NCI-H524 treated with DMSO at 0.1 percent for 48 hours (cell line): ENCODE measurements at places on chromosomes 5 and 9.

DNA sequence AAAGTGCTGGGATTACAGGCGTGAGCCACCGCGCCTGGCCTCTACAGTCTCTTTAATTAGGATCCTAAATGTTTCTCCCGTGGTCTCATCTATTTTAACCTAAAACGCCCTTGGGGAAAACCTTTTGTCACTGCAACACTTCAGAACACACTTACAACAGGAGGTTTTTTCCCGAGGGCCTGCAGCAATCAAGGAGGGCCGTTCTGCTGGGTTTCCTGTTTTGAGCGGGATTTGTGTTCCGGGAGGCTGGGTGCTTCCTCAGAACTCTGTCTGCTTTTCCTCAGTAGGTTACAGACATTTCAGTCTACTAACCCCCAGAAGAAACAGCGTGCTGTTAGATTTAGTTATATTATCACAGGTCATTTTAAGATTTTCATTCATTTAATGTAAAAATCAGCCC is 65.4 kb upstream of the IRX4 start:
- DNase-seq: no peak

DNA sequence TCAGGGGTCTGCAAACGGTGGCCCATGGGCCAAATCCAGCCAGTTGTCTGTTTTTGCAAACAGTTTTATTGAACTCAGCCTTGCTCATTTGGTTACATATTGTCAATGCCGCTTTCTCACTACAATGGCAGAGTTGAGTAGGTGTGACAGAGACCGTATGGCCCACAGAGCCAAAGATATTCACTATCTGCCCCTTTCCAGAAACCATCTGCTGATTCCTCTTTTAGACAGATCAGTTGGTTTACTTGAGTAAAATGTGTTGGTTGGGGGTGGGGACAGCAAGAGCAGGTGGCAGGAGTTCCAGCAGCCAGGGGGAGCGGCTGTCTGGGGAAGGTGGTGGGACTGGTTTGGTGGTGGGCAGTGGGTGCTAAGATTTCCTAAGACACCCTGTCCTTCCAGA is 54.8 kb downstream of the COL27A1 start:
- DNase-seq: no peak

GRCh38 chr5:177325868-177326381 is 14.2 kb upstream of the MXD3 start:
- DNase-seq: no peak

DNA sequence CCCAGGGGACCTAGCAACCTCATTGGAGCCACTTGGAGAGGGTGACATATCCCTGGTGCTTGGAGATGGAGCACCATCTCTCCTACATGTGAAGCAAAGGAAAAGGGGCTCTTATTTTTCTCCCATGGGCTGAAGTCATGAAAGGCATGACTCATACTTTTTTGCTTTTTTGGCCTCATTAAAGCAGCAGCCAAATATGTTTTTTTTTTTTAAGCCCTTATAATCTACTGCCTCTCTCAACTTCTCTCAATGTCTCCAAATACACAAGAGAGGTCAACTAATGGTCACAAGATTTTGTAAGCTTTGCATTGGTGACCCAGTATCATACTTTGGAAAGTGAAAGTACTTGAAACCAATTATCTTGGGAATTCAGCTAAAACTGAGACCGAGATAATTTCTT is 1.6 kb upstream of the CFAP90 start:
- DNase-seq: no peak

DNA sequence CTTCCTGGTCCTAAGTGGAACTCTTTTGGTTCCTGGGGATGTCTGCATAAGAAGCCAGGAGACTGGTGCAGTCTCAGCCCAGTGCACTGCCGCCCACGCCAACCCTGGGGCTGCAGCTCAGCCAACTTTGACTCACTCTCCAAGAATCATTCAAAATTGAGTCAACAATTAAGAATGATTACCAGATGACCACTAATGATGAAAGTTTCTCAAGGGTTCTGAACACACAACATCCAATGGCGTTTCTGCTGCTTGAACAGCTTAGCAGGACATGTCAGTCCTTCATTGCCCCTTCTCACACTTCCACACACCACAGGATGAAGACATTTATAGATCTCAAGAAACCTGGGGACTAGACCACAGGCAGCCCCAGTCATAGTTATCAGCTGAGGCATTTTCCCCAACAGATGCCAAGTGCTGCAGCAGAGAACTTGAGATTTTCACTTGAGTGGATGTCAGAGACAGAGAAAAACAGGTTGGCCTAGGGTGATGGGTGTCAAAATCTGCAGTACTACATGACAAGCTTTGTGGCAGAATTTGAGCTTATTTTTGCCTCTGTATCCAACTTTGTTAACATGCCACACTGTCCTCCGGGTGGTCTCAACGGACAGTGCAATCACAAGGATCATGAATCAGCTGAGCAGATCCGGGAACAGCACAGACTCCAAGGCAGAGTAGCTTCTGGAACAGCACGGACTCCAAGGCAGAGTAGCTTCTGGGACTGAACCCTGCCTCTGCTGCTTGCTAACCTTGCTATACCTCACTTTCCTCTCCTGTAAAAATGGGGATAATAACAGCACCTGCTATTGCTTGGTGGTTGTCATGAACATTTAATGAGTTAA is 356.1 kb downstream of the SPOCK1 start:
- no peak for DNase-seq

DNA sequence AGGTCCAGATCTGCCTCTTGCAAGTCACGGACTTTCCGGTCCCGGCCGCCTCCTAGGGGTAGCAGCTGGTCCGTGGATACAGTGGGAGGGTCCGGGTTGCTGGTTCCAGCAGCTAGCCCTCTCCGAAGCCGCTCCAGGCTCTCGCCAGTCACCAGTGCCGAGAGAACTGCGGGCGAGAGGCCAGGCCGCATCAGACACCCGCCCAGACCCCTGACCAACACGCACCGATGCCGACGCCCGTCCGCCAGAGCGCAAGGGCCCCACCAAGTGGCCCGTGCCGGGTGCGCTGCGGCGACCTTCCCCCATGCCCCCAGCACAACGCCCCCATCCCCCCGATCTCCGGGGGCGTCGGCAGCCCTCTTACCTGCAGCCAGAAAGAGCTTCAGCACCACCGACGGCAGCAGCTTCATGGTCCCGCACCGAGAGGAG is 470 bp downstream of the HBEGF start:
- DNase-seq: no peak
